ENCODE measurements at places on chromosomes 7 and 10.

GRCh38 chr10:23324351-23324750 lies 20.2 kb downstream of the C10orf67 start:
- no peak for DNase-seq

GRCh38 chr10:17077890-17078289 lies 51.7 kb downstream of the CUBN start:
- no peak for DNase-seq

GRCh38 chr7:4772306-4772705 lies 3.1 kb upstream of the AP5Z1 start:
- no peak for DNase-seq

DNA sequence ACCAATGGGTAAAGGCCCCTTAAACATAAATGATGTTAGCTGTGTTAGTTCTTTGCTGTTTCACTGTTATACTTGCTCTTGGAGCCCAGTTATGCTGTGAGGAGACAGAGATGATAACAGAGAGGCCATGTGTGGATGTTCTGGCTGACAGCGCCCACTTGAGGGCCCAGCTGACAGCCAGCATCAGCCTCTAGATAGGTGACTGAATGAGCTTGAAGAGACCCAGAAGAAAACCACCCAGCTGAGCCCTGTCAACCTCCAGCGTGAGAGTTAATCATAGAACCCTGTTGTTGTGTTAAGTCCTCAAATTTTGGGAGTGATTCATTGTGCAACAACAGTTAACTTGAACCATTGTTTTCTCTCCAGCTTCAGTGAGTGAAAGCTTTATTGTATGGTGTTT lies 91.7 kb downstream of the GLRX3 start:
- no peak for DNase-seq

GRCh38 chr7:113521468-113521867 lies 397.3 kb downstream of the PPP1R3A start:
- DNase-seq: no peak

GRCh38 chr10:62894156-62894555 lies 78.0 kb upstream of the EGR2 start:
- no peak for DNase-seq

DNA sequence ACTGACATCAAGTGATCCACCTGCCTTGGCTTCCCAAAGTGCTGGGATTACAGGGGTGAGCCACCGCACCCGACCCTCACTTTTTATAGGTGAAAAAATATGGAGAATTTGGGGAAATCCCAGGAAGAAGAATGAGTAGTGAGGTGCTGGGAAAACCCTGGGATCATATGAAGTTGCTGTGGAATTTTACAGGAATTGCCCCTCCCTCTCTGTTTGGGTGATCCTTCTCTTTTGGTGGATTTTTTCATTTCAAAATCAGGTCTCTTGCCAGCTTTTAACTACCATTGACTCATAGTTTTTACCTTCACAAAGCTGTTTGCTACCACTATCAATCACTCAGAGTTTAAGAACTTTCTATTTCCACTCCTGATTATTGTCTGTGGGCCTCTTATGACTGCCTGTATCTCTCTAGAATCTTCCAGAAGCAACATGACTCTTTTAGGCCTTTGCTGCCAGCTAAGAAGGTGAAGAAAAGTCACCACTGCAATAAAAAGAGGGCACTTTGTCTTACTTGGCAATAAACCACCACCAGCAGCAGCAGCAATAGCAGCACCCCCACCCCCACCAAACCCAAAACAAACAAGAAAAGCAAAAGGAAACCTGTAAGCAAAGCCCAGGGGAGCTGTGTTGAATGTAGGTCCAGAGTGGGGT lies 4.0 kb upstream of the GIMAP8 start:
- DNase-seq: no peak

GRCh38 chr10:48332166-48332870 lies 25.8 kb downstream of the MAPK8 start:
- DNase-seq: no peak

DNA sequence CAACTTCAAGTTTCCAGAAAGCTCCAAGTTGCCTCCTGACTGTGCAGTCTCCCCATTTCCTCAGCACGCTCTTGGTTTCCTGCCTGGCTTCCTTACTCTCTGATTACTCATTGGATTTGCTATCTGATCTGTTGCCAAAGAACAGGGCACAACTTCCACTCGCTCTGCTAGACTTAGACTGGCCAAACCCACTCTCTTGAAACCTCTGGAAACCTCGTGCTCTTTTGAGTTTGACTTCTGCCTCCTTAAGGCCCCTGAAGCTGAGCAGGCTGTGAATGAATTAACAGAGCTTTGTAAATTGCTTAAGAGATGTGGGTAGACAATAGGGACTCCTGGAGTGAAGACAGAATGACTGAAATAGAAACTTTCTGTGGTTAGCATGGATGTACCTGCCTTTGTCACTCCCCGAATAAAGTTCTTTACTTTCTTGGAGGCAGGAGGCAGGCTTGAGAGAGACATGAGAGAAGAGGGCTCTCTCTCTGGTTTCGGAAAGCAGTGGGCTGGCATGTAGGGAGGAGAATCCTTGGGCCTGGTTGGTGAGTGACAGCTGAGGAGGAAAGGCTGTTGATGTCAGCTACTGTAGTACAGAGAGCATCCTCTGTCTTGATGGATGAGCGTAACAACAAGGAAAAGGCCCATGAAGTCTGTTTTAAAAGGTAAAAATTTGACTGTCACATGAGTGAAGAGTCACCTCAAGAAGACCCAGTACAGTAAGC lies 70.8 kb downstream of the CHN2 start:
- DNase-seq: no peak

DNA sequence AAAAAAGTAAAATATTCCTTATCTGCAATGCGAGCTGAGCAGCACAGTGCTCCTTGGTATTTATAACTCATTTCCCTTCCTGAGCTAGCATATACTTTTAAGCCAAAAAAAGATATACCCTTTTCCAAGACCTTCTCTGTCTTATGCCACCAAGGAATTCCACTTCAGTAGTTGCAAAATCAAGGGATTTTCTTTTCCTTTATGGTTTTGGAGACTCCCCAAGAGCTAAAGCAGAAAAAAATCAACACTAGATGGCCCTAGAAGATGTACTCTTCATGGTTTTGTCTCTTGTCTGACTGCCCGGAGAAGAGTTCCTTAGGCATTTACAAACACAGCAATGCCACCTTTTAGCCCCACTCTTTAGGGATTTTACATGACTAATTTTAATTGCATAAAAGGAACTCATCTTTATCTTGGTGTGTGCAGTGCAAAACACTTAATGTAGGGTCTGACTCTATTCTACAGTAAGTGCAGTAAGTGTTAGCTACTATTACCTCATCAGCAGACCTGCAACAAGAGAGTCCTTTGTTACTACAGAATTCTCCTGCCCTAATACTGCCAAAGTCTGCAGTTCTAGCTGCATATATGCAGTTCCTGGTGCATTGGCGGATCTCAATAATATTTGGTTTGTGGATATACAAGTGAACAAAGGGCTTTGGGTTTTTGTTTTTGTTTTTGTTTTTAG lies 443.3 kb downstream of the GFRA1 start:
- DNase-seq: no peak
